Activated CD8-positive, alpha-beta memory T cell treated with anti-CD3 and anti-CD28 coated beads for 1 hour (primary cell): ENCODE measurements at places on chromosomes 3 and 15.

DNA sequence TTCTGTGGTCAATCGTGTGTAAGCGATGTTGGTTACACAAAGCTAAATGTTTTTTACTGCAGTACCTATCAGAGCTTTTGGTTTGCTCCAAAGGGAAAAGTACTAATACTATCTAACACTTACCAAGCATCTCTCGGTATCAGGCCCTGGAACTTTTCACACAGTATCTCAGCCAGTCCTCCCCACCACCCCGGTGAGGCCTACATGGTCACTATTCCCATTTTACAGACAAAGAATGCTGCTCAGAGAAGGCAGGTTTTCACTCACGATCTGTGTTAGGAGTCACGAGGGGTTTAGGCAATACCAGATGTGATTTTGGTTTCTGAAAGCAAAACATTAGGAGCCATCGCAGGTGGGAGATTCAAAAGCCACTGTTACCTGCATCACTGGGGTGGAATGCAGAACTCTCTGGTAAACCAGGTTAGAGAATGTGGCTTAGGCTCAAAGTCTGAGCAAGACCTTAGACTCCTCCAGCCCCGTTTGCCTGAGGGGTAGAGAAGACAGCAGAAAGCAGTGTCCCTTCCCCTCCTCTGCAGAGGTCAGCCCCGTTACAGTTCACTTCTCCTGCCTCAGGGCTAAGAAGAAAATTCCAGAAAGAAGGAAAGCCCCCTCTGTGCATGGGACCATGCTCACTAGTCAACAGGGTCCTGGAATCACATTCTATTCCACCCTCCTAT lies 57.2 kb downstream of the XXYLT1 start:
- no peak for DNase-seq

DNA sequence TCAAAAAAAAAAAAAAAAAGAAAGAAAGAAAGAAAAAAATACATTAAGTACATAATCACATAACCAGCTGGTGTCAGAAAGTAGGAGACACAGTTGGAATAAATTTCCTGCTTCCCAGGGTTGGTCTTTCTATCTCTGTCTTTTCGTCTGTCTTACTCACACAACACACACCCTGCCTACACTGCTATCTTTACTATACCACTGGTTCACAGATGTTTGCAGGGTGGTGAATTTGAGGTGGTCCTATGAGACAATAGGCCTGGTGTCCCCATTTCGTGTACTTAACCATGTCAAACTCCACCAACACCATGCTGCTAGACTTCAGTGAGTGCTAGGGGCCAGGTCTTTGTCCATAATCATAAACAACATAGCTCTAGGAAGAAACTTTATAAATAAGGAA lies 17.6 kb upstream of the CD47 start:
- no peak for DNase-seq

GRCh38 chr15:50358845-50359244 lies 3.8 kb upstream of the GABPB1 start:
- DNase-seq = no peak

- DNase-seq = no peak
These were observed 152.9 kb upstream of the LPP start for GRCh38 chr3:188001093-188001492.

DNA sequence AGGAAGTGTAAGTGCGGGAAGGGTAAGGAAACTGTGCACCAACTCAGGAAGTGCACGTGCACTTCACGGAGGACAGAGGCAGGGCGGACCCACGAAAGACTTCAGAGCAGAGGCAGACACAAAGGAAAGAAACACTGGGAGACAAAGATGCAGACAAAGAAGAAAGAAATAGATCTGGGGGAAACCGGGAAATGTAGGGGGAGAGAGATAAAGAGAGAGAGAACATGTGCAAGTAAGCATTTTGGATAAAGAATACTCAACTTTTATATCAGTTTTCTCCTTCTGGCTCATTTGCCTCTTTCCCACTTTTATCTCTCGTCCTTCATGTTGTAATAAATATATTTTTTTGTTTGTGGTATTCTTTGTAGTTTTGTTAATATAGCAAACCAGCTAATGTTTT lies 204.2 kb downstream of the WDR72 start:
- DNase-seq = no peak

DNA sequence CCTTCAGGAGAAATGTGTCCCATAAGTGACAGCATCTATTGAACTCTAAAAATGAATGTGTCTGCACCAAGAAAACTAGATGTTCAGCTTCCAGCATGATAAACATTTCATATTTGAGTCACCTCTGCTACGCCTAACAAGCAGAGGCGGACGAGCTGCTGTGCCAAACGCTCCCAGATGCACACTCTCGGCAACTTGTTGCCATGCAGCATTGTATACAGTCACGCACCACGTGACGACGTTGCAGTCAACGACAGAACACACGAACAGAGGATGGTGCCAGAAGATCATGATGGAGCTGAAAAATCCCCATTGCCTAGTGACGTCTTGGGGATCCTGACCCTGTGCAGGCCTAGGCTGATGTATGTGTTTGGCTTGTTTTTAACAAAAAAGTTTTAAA lies 137.5 kb downstream of the XXYLT1 start:
- DNase-seq = no peak

DNA sequence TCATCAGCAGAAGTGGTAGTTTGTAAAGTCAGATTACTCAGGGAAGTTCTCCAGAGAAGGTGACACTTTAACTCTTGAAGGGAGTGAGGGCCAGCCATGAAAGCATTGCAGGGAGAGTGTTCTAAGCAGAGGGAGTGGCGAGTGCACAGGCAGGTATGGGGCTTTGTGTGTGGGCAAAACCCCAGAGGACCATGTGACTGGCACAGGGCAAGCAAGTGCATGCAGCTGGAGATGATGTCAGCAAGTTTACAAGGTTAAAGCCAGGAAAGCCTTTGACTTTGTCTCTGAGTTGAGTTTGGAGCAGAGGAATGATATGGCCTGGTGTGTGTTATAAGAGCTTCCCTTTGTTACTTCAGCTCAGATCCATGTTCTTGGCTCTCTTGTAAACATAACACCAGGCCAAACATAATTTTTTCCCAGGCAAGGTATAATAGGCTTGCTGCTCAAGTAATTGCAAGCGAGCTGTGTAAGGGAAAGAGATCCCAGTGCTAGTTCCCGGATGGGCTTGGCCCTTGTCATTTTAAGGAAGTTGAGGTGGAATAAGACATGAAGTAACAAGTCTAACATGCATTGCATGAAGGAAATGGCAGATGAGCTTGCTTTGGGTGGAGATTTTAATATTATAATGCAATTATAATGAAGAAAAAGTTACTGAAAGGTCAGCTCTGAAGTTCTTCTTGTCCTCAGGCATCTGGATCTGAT lies 341.1 kb upstream of the LRRC3B start:
- DNase-seq = no peak

DNA sequence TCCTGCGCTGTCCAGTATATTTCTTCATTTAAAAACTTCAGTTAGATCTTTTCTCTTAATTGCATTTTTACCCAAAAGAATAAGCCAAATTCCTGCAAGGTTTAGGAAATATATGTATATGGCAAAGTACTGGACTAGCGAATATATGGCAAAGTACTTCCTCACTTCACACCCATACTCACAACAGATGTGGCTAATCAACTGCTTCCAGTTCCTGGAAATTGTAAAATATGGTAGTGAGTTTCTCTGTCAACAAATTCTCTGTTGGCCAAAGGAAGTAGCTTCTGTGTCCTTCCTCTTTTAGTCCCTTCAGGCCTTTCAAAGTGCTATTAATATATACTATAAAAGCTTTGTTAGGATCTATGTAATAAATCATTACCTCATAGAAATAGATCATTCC lies 22.0 kb downstream of the GPR15 start:
- no peak for DNase-seq

- DNase-seq = no peak
These were observed 20.6 kb upstream of the KNG1 start for GRCh38 chr3:186696522-186696921.

- DNase-seq = no peak
These were observed at the start of gene CCDC80 for GRCh38 chr3:112640930-112641801. Gene CCDC80 (minus strand): TSS chr3:112641143. CDS start chr3:112639905, 1,238 bp downstream.

- DNase-seq = no peak
These were observed 30.1 kb downstream of the SH3GL3 start for GRCh38 chr15:83477172-83477807.

DNA sequence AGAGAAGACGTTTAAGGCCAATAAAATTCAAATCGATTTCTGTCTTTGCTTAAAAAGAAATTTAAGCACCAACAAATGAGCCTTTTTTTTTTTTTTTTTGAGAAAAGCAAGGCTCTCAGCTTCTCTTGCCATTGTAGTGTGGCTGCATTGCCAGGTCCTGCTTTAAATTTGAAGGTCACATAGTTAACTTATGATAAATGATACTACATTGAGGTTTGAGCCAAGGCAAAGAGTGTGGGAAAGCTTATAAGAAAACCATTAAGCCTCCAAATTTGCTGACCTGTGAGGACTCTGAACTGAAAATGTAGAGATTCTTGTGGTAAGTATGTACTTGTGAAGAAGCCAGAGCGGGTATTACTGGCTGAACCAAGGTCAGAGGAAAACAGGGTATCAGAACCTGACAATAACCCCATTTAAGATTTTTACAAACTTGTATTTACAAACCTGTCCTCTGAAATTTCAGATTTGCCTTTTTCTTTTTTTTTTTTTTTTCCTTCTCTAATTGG lies 519.7 kb upstream of the RGMA start:
- no peak for DNase-seq

GRCh38 chr3:53016236-53016635 lies 29.6 kb downstream of the SFMBT1 start:
- no peak for DNase-seq

GRCh38 chr15:96358001-96358801 lies 27.7 kb downstream of the NR2F2 start:
- DNase-seq = no peak

DNA sequence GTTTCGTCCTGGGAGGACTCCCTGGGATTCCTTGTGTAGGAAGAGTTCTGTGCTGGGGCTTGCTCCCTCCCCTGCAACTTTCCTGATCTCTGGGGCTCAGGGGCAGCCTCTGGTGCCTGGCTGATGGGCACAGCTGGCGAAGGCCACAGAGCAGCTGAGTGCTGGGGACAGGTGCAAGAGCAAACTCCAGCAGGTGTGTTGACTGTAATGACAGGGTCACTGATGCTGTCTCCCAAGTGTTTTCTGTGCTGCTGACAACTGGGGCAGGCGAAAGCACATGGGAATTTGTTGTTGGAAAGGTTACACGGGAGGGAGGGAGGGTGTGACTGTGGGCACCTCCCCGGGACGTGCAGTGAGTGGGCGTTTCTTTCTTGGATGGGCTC lies 21.6 kb downstream of the CPN2 start:
- no peak for DNase-seq

DNA sequence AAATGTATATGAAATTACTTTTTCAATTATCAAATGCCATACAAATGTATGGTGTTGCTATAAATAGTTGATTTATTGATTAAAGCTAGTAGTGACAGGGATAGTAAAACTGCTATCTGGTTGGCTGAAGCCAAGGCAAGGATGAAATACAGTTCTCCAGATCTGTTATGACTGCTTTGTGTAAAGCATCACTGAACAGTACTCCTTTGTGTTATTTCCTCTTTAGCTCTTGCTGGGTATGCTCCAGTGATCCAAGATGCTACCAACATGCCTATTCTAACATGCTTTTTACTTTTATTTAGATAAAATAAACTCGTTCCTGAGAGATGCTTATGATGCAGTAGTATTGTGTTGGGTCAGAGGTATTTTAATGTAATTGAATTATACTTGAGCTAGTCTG lies 12.4 kb upstream of the UBR1 start:
- no peak for DNase-seq
